ENCODE measurements at places on chromosomes 2 and 18.

GRCh38 chr2:53347269-53347668 is 420.3 kb upstream of the CHAC2 start:
- no peak for DNase-seq

- DNase-seq: no peak
Measured at GRCh38 chr2:66273933-66274490, 160.9 kb upstream of the MEIS1 start.

GRCh38 chr2:3023531-3023930 is 354.1 kb downstream of the EIPR1 start:
- DNase-seq: no peak

- DNase-seq: no peak
Measured at GRCh38 chr18:59705145-59705544, 7.9 kb upstream of the CCBE1 start.

GRCh38 chr2:132664096-132664495 is 5.9 kb downstream of the LYPD1 start:
- no peak for DNase-seq

GRCh38 chr2:132439703-132440398 is 23.2 kb downstream of the GPR39 start:
- no peak for DNase-seq

DNA sequence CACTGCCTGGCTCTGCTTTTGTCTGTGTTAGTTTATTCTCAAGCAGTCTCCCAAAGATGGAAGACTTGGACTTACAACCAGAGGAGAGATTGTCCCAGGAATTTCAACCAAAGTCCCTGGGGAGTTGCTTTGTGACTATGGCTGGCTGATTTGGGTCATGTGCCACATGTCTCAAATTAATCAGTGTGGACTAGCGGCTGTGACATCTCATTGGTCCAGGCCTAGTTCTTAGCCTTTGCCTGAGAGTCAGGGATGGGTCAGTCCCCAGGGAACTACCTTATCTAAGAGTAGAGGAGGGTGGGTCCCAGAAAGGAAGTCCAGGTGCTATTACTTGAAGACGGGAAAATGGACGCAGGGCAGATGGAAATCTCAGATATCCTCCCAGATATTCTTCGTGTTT is 217.1 kb downstream of the ACKR3 start:
- no peak for DNase-seq

GRCh38 chr18:6405237-6406074 is 9.3 kb downstream of the L3MBTL4 start:
- no peak for DNase-seq

DNA sequence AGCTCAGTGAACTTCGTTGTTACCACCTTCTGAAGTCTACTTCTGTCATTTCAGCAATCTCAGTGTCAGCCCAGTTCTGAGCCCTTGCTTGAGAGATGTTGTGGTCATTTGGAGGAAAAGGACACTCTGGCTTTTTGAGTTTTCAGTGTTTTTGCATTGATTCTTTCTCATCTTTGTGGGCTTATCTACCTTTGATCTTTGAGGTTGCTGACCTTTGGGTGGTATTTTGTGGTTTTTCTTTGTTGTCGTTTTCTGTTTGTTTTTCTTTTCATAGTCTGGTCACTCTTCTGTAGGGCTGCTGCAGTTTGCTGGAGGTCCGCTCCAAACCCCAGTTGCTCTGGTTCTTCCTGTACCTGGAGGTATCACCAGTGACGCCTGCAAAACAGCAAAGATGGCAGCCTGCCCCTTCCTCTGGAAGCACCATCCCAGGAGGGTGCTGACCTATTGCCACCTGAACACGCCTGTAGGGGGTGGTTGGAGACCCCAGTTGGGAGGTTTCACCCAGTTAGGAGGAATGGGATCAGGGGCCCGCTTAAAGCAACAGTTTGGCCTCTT is 74.7 kb downstream of the EPC2 start:
- no peak for DNase-seq

GRCh38 chr2:160551259-160551658 is 57.7 kb upstream of the RBMS1 start:
- DNase-seq: no peak

DNA sequence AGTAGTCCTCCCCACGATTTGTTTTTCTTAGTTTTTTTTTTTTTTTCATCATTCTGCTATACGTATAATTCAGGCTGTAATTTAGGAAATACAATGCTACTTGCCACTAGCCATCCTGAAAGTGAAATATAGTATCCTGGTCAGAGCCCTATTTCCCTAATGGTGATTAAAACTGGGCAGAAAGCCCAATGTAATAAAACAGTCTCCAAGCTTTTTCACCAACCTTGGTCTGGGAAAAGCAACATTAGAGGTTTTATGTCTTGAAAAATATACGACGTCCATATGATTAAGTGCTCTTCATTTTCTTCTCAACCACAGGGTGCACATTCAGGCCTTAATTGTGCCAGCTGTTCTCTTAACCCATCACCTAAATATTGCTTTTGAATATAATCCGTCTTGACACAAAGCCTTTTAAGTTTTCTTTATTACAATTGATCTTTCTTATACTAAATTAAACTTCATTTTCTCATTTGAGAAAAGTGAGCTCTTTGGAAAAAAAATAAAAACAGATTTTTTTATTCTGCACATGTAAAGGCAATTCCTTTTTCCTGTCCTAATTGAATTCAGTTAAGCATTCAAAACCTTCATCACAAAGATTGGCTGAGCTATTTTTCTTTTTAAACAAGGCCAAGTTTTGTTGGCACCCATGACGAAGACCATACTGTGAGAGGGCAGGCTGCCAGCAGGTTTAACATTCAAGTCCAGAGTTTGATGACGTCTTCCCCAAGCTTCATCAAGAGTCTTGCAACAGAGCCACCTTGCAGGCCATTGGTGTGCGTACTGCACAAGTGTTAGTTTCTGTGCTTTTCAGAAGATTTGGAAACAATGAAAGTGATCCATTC is 52.7 kb downstream of the MAP2 start:
- peak; percentile 30 for DNase-seq

- no peak for DNase-seq
Measured at GRCh38 chr2:240225131-240225530, 84.7 kb upstream of the OTOS start.

DNA sequence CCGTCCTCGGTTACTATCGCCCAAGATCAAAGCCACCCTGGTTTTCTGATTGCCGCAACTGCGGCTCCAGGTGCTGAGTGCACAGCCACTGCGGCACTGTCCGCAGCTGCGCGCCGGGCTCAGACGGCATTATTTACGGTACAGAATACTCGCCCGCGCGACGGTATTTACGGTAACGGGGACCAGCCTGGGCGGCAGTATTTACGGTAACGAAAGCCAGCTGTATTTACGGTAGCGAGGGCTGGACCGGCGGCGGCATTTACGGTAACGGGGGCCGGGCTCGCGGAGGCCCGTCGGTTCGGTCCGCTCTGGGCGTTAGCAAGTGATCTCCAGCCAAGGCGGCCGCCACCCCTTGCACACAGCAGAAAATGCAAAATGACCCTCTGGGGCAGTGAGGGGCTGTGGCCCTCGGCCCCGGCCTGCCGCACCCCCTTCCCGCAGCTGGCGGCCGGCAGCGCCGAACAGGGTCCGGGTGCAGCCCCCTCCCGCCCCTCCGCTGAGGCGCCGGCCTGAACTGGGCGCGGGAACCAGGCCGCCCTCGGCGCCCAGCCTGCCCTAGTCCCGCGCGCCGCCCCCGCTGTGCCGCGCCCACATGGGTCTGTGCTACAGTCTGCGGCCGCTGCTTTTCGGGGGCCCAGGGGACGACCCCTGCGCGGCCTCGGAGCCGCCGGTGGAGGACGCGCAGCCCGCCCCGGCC is at the start of gene GNAL:
Gene GNAL (plus strand): TSS at position 293 of the 697 bp plus-strand sequence. CDS start 300 bp downstream, at position 593.
- DNase-seq: peak; percentile 49

- DNase-seq: no peak
Measured at GRCh38 chr2:60888853-60889252, 7.5 kb downstream of the REL start.

- DNase-seq: no peak
Measured at GRCh38 chr2:113157118-113157896, 16.5 kb upstream of the PSD4 start.

- no peak for DNase-seq
Measured at GRCh38 chr2:148814860-148815419, 60.1 kb upstream of the KIF5C start.

DNA sequence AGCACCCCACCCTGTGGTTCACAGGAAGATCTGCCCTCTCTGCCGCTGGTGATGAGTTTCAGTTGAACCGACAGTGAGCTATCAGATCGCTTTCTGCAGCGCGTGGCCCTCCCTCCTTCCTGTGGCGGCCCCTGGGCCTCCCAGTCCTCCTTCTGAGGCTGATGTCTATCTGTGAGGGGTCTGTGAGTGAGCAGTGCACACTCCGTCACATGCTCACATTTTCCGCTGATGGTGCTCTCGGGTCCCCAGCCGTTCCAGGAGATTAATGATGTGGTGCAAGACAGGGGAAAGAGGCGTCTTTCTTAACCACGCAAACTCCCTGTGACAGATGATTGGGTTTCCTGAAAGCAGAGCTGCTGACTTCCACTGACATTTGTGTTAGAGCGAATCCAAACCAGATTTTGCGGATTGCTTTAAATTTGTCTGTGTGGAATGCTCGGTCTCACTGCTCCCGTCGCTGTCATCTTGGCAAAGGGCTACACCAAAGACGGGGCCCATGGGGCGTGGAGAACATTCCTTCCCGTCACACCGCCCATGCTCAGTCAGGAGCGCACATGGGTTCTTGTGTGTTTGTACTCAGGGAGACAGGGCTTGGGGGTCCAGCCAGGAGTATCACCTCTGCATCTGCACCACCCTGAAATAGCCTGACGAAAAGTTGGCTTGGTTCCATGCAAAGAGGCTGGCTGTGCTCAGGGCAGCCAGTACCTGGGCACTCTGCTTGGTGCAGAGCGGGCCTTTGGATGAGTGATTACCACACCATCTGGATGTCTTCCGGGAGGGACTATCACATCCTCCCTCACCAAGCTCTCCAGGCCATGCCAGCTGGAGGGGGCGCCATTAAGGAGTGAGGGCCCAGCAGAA is 154.7 kb upstream of the HS6ST1 start:
- no peak for DNase-seq

DNA sequence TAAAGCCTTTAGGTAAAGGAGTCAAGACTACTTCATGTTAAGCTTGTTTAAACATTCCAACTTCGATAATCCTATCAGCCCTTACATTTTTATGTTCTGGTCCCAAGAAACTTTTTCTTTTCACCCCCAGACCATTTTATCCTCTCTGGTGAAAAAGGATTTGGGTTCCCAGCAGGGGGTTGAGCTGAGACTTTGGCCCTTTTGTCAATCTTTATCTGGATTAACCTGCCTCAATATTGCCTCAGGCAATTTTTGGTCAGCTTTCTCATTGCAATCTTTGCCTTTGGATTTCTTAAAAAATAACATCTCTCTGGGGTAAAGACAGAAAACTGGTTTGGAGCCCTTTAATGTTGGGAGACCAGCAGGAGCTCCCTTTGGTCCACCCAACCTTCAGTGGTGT is 33.9 kb upstream of the CSRNP3 start:
- no peak for DNase-seq

GRCh38 chr18:59921384-59921891 is 21.6 kb downstream of the PMAIP1 start:
- DNase-seq: no peak

DNA sequence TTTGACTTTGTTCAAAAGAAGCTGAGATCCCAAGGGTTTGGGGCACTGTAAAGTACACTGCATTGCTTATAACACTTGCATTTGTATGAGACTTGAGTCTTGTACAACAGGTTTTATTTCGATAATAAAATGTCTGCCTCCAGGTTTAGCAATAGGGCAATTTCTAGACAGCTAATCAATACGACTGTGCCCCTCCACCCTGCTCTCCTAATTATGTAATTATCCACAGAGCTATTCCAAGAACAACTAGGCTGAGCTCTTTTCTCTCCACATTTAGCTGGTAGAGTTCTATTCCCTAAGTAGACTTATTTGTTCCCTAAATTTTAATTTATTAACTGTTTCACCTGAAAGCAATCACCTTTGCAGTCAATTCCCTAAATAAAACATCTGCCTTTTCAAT is 52.9 kb upstream of the LINC00305 start:
- DNase-seq: no peak

- DNase-seq: peak; percentile 72
Measured at GRCh38 chr2:43226955-43227829, 786 bp upstream of the ZFP36L2 start.

DNA sequence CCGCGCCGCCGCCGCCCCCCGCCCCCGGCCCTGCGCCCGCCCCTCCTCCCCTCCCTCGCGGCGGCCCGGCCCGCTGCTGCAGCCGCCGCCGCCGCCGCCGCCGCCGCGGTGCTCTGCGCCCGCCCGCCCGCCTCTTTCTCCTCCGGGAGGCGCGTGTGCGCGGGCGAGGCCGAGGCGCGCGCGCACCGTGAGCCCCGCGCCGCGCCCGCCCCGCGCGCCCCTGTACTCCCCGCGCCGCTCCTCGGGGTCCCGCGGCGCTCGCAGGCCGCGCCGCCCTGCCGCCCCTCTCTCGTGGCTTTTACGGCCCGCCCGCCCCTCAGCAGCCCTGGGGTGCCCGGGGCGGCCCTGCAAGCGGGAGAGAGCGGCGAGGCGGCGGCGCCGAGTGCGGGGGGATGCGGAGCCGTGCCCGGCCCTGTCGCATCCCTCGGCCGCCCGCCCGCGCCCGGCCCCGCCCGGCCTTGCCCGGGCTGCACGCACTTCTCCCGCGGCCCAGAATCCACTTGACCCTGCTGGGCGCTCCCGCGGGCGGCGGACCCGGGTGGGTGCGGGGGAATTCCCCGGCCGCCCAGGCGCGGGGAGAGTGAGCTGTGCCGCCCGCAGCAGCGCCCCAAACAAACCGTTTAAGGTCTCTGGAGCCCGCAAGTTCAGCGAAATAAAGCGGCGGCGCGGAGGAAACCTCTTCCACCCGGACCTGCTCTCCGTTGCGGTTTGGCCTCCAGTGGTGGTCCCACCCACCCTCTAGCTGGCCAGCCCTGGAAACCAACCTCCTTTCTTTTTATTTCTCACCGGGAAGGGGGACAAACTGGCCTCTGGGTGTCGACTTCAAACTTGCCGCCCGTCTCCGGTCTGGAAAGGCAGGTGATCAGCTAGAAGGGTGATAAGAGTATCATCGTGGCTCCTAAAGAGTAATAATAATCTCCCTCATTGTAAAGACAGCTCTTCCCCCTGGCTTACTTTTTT is 37.4 kb downstream of the AFF3 start:
- DNase-seq: no peak

- no peak for DNase-seq
Measured at GRCh38 chr2:231111987-231112386, 12.9 kb downstream of the HTR2B start.

DNA sequence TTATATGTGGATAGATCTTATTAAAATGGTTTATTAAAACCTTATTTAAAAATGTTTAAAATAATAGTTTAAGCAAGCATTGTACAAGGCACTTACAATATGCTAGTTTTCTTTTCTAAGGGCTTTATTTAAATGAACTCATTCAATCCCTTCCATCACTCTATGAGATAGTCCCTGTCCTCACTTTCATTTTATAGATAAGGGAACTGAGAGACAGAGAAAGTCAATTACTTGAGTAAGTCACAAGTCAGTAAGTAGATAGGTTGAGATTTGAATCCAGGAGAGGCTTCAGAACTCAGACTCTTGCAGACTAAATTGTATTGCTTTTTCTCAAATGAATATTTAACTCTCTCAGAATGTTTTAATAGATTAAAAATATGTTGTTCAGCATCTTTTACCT is 95.2 kb downstream of the KLHL14 start:
- DNase-seq: no peak
